ENCODE measurements at places on chromosomes 4 and X.

- no peak for DNase-seq
Observed at GRCh38 chr4:957231-957580, 16.2 kb downstream of the DGKQ start.

DNA sequence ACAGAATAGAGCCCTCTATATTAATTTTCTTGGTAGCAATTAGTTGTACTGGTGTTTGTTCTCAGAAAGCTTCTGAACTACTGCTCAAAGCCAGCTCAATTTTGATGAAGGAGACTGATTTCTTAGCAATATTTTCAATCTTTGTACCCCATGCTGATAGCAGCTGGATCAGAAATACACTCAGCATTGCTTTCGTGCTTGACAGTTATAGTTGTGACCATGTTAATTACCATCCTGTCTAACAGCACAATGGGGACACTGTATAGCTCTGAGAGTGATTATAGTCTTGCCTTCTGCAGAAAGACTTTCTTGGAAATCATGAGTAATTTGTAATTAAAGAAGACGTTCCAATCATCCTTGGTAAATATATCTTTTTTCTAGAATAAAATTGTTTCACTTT lies 79.7 kb upstream of the GNPDA2 start:
- DNase-seq, result no peak

DNA sequence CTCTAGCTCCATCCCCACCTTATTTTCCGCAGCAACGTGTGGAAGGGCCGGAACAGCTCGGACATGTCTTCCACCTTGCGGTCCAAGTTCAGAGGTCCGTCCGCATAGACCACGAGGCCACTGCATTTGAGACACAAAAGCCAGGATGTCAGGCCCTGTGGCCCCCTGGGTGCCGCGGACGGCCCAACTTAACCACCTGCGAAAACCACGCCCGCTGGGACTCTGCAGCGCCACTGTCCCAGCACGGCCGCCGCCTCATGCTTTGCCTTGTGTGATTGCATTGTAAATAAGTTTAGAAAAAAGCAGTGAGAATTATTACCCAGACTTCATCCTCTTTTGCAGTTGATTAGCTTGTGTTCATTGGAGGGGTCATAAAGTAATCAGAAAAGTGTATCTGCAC lies 58.2 kb upstream of the MXD4 start:
- peak; percentile 4 for DNase-seq

DNA sequence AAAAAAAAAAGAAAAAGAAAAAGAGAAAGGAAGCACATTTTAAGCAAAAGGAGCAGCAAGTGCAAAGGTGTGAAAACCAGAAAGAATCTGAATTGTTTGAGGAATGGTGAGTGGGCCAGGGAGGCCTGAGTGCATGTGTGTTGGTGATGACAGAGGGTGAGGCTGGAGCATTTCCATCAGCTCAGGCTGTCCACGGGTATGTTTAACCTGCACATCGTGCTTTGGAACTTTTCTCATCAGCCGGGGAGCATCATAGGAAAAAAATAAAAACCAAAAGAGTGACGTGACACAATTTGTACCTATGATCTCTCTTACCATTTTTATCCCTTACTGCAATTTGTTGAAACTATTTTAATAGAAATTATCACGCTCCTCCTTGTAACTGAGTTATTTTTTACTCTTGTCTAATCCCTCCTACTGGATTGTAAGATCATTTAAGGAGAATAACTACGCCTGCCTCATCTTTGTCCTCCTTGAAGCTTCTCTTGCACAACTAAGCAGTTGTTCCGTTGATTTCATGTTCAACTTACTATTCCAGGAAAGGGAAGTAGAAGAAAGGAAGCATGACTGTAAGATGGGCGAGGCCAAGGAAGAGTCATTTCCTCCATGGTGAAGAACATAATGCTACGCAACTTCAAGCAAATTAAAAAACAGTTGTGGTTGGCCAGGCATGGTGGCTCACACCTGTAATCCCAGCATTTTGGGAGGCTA lies 7.0 kb downstream of the PALLD start:
- DNase-seq, result no peak

DNA sequence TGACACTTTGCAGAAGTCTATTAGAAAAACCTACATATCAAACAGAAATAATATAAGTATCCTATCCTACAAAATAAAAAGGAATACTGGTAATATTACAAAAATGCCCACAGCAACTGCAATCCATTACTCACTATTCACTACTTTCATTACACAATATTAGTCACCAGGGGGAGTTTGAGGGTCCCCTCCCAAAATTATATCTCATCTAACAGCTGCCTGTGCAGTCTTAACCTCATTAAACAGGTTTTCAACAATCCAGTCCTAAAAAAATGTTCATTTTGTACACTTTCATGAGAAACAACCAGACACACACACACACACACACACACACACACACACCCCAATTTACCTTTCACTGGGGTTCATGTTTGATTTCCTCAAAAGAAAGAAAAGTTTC lies 2.9 kb downstream of the CLOCK start:
- peak; percentile 15 for DNase-seq

GRCh38 chrX:132270699-132271098 lies 51.5 kb upstream of the RAP2C start:
- DNase-seq, result no peak

GRCh38 chr4:107258359-107258758 lies 222.2 kb upstream of the DKK2 start:
- no peak for DNase-seq

DNA sequence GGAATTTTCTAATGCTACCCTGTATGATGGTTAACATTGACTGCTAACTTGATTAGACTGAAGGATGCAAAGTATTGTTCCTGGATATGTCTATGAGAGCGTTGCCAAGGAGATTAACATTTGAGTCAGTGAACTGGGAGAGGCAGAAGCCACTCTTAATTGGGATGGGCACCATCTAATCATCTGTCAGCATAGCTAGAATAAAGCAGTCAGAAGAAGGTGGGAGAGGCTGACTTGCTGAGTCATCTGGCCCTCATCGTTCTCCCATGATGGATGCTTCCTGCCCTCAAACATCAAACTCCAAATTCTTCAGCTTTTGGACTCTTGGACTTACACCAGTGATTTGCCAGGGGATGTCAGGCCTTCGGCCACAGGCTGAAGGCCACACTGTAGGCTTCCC lies 878.5 kb downstream of the PCDH7 start:
- no peak for DNase-seq

- no peak for DNase-seq
Observed at GRCh38 chr4:187212446-187213080, 488.9 kb upstream of the FAT1 start.

- no peak for DNase-seq
Observed at GRCh38 chrX:118024482-118024881, 92.1 kb downstream of the KLHL13 start.

GRCh38 chrX:13938051-13938828 lies 91.5 kb downstream of the GEMIN8 start:
- no peak for DNase-seq

DNA sequence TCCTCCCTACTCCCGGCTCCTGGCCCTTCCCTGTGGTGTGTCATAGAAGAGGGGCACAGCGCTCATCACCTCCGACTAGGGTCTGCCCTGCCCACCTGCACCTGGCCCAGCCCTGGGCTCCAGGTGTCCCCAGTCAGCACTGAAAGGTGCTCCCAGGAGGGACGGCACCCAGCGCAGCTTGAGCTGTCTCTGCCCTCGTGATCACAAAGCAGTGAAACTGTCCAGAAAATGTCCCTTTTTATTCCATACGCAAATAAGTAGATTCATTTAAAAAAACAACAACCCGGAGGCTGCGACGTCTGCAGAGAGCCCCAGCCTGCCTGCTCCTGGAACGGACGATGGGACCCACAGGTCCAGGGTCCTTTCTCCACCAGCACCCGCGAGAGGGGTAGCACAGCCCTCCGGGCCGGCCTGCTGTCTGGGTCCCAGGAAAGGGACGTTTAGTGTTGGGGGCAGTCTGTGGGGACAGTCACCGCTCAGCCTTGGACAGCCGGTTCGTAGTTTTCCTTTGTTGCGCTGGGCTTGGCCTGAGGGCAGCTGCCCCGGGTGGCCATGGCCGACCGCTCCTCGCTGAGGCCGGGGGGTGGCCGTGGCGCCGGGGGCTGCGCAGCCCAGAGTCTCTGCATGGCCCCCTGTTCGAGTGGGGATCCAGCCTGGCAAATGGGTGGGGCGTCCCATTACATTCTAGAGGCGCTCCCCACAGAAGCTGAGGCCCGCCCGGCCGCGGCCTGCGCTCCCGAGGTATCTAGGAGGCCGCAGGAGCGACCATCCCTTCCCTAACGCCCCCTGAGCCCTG lies 4.6 kb downstream of the HMX1 start:
- DNase-seq, result no peak

- DNase-seq, result no peak
Observed at GRCh38 chr4:3352941-3353594, 60.2 kb downstream of the RGS12 start.

- DNase-seq, result no peak
Observed at GRCh38 chr4:119646347-119647071, 17.9 kb upstream of the PDE5A start.

- DNase-seq, result no peak
Observed at GRCh38 chr4:7861440-7861881, 78.2 kb downstream of the AFAP1 start.
